ELF-1 (cell line): ENCODE measurements at places on chromosomes 16 and 17.

DNA sequence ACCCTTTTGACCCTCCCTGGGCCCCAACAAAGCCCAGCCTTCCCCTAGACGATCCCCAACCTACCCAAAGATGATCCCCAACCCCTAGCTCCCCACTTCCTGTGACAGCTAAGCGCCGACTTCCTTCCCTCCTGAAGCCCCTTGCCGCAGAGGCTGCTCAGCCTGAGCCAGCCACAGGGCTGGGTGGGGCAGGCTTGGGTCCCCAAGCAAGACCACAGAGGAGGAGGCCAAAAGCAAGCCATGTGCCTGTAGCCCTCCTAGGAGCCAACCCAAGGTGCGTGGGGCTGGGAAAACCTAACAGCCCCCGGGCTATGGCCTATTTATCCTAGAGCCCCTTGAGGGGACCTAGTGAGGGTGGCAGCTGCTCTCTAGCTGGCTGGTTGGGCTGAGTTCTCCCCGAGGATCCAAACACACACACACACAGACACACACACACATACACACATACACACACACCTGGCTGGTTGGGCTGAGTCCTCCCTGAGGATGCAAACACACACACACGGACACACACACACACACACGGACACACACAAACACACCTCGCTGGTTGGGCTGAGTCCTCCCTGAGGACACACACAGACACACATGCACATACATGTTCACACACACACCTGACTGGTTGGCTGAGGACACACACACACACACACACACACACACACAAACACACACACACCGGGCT lies 4.8 kb downstream of the ARRB2 start:
- DNase-seq, result peak; percentile 79

DNA sequence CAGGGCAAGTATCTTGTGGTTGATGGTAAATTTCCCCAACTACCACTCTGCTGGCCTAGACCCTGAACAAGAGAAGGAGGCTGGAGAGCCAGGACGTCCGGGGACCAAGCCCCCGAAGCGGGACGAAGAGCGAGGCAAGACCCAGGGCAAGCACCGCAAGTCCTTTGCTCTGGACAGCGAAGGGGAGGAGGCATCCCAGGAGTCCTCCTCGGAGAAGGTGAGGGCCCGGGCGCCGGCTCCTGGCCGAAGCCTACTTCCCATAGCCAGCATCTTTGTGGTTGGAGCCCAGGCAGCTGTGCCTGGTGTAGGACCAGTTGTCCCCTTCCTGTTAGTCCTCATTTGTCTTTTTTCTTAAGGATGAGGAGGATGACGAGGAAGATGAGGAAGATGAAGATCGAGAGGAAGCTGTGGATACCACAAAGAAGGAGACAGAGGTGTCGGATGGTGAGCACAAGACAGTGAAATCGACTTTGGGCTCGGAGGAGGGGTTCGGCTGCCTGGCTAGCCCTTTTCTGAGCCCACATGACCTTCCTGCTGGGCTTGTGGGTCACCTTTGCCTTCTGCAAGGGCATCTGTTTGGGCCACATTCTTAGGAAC lies 11.8 kb downstream of the SETD1A start:
- DNase-seq, result no peak

DNA sequence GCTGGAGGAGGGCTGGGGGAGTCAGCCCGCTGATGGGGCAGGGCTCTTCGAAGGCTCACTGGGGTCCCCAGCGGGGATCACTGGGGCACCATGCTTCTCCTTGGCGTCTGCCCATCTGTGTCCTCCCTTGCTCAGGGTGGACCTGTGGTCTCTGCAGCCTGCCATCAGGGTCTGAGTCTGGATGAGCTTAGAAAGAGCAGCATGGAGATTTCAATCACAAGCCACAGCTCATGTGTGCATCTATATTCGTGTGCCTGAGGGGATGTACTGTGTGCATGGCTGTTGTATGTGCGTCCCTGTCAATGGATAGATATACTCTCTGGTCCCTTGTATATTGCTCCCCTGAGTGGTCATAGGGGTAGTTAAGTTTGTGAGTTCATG lies 126.6 kb upstream of the SDK2 start:
- no peak for DNase-seq

GRCh38 chr16:78444-79150 lies 572 bp downstream of the MPG start:
- DNase-seq, result no peak

DNA sequence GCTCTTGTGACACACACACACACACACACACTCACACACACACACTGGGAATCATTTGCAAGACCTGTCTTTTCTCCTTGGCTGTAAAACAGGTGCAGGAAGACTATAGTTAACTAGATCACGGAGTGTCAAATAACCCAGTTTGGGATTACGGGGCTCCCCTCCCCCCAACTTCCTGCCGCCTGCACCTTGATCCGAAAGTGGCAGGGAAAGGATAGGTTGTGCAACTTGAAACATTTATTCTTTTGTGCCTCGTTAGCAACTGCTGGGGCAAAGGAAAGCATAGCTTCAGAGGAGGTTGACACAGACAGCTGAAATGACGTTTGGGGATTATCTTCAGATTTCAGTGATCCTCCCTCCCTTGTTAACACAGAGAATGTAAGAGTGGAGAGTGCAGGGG lies 149.5 kb downstream of the NTN1 start:
- DNase-seq, result no peak

GRCh38 chr17:260031-260791 lies 78.8 kb upstream of the DOC2B start:
- DNase-seq, result peak; percentile 4

- DNase-seq, result peak; percentile 51
These were observed 67.9 kb downstream of the RAI1 start for GRCh38 chr17:17749025-17749772.

DNA sequence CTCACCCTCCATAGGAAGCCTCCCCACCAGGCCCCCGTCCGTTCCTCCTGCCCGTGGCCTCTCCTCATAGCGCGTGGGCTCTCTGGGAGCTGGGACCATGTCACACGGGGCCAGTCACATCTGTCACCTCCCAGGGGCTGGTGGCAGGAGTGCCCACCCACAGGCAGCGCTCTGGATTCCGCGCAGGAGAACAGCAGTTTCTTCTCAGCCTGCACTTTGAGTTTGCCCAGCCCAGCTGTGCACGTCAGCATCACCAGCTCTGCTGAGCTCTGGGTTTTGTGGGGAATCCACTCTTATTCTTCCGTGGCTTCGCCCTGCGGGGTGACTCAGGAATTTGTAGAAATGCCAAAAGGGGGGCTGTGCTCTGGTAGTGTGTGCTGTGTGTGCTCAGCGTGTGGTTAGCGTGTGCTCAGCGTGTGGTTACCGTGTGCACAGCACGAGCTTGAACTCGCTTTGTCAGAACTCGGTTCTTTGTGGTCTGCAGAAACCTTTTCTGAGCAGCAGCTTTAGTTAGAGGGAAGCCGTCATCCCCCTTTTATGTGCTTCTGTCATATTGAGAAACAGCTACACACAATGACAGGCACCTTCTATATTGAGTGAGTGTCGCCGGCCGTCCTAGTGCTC lies 3.2 kb downstream of the ACSF3 start:
- DNase-seq, result no peak

- DNase-seq, result peak; percentile 89
These were observed 20.6 kb downstream of the ADAM11 start for GRCh38 chr17:44779211-44780025.

- DNase-seq, result no peak
These were observed 5.2 kb upstream of the TOB1 start for GRCh38 chr17:50871364-50871763.

GRCh38 chr17:83160443-83161297 lies 81.3 kb downstream of the METRNL start:
- DNase-seq, result no peak

DNA sequence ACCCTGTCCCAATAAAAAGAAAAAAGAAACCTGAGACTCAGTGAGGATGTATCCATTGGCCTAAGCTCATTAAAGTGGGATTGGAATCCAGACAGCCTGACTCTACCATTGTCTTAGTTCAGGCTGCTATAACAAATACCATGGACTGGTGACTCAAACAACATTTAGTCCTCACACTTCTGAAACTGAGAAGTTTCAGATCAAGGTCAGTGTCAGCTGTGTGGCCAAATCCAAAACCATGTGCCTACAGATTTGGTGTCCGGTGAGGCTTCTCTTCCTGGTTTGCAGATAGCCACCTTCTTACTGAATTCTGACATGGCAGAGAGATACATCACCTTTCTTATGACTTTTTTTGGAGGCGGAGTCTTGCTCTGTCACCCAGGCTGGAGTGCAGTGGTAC lies 53.3 kb upstream of the KDM8 start:
- DNase-seq, result no peak

GRCh38 chr17:7329374-7329996 lies 350 bp upstream of the NEURL4 start:
- peak; percentile 100 for DNase-seq

- DNase-seq, result no peak
These were observed 1.9 kb upstream of the STUB1 start for GRCh38 chr16:678209-678857.

DNA sequence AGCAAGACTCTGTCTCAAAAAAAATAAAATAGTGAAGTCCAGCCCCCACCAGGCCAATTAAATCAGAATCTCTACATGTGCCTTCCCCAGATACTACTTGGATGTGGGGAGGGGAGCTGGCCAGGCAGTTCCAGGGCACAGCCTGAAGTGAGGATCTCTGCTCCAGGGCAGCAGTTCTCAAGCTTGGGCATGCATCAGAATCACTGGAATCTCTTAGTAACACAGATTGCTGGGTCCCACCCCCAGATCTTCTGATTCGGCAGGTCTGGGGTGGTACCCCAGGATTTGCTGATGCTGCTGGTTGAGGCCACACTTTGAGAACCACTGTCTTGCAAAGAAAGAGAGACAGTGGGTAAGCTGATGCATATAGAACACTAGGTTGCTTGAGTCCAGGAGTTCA lies 8.3 kb upstream of the CDH5 start:
- DNase-seq, result no peak

GRCh38 chr17:43176119-43176570 lies 5.1 kb downstream of the NBR1 start:
- DNase-seq, result no peak

GRCh38 chr16:17370731-17371285 lies 100.0 kb downstream of the XYLT1 start:
- DNase-seq, result no peak

GRCh38 chr16:69084289-69084688 lies 21.2 kb upstream of the HAS3 start:
- DNase-seq, result no peak

DNA sequence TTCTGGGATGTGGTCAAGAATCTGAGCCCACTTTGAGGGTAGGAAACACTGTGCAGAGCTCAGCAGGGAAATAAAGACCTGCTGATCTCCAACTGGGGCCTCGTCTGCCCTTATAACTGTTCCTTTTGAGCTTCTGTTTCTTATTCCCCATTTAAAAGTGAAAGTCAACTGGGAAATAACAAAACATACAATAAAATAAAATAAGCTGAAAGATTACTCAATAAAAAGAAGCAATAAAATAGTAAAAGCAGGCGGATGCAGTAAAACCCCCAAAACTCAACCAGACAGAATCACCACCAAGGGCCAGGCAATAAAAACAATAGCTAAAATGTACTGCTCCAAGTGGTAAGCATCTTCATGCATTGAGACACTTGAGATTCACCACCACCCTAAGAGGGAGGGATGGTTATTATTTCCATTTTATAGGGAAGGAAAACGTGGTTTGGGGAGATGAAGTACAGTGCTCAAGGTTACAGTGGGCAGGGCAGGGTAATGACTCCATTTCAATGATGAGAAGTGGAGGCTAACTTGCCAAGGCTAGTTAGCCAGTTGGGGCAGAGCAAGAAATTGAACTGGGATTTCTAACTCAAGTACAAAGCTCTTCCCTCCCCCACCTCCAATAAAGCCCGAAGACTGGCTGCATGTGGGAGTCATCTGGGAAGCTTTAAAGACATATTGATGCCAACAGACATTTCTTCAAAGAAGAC lies 6.4 kb upstream of the SPACA3 start:
- DNase-seq, result no peak

DNA sequence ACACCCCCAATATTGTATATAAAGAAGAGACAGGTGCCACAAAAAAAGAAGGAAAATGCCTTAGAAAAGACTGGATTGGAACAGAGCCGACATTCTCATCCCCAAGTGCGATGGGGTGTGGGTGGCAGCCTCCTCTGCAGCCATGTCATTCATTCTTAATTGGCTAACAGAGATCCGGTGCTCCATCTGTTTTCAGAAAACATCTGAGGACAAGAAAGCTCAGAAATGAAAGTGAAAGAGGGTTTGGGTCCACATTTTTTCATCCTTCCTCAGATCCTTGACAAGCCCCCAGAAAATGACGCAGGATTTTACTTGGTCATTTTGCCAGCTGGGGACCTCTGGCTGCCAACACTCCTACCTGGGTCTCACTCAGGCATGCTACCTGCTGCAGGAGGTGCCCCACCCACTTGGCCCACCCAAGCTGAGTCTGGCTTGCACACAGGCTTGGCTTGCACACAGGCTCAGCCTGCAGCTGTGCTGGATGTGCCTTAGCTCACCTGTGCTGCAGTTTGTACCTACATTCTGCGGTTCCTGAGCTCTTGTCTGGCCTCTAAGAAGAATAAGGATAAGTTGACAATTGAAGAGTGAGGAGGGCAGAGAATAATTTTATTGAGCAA lies 21.9 kb downstream of the KIF2B start:
- no peak for DNase-seq

GRCh38 chr17:13576661-13577526 lies 24.8 kb downstream of the HS3ST3A1 start:
- DNase-seq, result no peak

- no peak for DNase-seq
These were observed 10.7 kb downstream of the ZNF205 start for GRCh38 chr16:3122926-3123570.

- no peak for DNase-seq
These were observed 1.9 kb upstream of the CCDC102A start for GRCh38 chr16:57538235-57538721.

DNA sequence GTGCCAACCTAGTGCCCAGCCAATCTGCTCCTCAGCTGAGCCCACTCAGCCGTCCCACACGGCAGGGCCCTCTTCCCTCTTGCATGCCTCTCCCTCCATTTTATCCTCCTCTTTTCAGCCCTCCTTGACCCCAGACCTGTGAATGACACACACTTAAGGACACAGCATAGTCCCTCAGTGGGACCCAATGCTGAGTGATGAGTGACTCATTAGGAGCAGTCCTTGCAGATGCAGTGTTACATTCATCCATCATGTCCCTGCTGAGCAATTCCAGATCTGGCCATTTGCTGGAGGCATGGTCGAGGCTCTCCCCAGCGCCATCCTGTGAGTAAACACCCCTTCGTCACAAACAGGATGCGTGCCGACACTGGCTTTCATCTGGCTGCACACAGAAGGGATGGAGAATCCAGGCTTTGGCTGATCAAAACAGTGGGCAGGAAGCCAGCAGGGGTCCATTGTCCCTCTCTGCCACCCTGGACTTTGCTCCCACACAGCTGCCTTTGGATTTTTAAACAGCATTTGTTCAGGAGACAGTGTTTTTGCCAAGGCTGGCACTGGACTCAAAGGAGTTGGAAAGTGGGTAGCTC lies 122.6 kb downstream of the AXIN2 start:
- peak; percentile 74 for DNase-seq
